ENCODE measurements at places on chromosomes 3 and 15.

- no peak for DNase-seq
These were observed 20.5 kb downstream of the MGLL start for GRCh38 chr3:127801731-127802313.

DNA sequence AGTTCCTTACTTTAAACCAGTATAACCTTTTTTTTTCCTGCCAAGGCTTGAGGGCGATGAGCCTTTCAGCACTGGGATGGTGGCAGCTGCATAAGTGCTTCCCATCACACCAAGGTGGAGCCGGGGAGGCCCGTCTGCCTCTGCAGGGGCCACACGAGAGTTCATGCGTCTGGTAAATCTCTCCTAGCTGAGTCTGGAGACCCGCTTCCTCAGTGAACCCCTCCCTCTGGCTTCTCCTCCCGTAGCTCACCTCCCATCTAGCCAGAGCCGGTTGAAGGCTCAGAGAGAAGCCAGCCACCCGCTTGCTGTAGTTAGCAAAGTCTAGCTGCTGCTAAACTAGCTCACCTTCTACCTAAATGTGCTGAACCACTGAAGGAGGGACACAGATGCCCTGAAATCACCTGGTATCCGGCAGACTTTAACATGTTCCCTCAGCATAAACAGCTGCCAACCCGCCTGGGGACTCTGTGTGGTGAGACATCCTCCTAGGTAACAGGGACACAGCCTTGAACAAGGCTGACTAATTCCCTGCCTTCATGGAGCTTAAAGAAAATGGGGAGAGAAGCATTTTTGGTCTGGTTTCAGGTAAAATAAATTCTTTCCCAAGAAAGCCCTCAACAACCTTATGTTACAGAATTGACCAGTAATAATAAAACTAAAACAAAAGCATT, 42.9 kb downstream of the RLBP1 start:
- DNase-seq: no peak

- peak; percentile 39 for DNase-seq
These were observed 65.1 kb upstream of the LCTL start for GRCh38 chr15:66630801-66631351.

- DNase-seq: no peak
These were observed 38.2 kb downstream of the SHQ1 start for GRCh38 chr3:72810063-72810462.

DNA sequence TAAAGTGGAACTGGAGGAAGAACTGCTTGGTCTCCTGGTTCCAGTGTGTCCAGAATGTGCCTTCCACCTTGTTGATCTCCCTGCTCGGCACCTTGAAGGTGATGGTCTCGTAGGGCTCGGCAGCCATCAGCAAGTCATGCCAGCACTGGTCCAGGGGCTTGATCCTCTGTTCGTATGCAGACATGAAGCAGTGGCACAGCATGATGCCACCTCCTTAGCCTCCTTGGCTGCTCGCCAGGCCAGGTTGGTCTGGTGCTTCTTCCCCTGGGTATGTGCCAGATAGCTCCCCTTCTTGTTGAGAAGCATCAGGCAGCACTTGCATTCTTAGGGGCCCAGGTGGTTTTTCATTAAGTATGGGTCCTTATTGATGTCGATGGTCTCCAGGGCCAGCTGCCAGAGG, 17.8 kb upstream of the TXNRD3 start:
- DNase-seq: no peak
